NK-92 treated with Interleukin-12 subunit alpha and Interleukin-12 subunit beta, amount 100 ng/mL, for 24 hours (cell line): ENCODE measurements at places on chromosomes 5 and 9.

DNA sequence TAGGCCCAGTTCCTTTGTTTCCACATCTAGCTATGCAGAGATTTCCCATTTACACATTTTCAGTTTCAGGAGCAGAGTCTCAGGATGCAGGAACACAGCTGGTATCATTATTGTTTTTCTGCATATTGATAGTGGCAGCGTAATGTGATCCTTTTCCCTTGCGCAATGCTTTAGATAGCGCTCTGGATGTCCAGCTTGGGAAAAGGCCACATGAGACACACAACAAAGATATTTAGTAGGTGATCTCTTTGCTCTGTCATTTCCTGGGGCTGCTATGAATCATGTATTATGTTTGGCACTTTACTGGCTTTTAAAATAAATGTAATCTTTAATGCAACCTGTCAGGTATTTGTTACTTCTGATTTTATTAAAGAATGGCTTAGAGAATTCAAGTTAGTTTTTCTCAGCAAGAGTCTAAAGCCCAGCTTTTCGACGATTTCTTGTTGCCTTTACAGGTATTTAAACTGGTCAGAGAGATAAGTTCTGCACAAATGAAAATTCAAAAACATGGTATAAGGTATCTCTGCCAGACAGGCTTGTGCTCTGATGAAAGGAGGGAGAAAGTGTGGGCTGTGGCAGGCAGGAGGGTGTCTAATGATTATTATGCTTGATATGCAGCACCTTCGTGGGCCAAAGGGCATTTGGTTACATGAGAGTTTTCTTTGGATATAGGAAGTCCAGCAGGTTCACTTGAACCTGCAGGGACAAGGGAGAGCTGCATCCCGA is 42.2 kb downstream of the PTTG1 start:
- DNase-seq, result no peak

- no peak for DNase-seq
Observed at GRCh38 chr5:95069948-95070347, 214.9 kb downstream of the MCTP1 start.

DNA sequence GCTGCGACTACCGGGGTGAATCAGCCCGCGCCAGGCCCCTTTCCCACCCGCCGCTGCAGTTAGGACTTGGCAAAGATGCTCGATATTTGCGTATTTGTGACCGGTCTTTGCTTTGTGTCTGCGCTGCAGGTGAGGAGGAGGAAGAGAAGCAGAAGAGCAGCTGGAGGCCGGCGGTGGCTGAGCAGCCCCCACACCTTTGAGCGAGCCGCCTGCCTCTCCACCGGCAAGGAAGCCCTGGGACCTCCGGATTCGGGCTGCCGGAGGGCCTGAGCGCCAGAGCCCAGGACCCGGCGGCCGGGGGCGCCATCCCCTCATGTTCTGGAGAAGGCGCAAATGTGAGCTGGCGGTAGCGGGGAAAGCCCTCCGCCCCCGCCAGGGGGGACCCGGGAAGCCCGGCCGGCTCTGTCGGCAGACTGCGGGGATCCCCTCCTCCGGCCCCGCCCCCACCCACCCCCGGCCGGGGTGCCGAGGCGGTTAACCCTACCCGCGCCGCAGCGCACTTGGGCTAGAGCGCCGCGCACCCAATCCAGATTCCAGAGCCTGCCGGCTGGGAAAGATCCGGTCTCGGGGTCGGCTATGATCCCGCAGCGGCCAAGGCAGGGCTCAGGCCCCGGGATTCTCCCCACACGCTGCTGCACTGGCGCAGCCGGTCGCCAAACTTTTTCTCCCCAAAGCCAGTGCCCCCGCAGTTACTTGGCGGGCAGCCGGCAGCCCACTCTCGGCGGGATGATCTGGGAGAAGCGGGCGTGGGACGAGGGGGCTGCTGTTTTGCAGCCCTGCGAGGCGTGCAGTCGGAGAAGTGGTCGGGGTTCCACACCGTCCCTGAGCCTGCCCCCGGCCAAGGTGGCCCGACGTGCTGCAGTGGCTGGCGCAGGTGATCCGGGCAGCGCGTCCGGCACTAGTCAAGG is 800 bp upstream of the KCNN2 start:
- no peak for DNase-seq

GRCh38 chr5:57891443-57891842 is 408.8 kb upstream of the ACTBL2 start:
- no peak for DNase-seq

- no peak for DNase-seq
Observed at GRCh38 chr9:116695438-116695837, 8.3 kb downstream of the TRIM32 start.

DNA sequence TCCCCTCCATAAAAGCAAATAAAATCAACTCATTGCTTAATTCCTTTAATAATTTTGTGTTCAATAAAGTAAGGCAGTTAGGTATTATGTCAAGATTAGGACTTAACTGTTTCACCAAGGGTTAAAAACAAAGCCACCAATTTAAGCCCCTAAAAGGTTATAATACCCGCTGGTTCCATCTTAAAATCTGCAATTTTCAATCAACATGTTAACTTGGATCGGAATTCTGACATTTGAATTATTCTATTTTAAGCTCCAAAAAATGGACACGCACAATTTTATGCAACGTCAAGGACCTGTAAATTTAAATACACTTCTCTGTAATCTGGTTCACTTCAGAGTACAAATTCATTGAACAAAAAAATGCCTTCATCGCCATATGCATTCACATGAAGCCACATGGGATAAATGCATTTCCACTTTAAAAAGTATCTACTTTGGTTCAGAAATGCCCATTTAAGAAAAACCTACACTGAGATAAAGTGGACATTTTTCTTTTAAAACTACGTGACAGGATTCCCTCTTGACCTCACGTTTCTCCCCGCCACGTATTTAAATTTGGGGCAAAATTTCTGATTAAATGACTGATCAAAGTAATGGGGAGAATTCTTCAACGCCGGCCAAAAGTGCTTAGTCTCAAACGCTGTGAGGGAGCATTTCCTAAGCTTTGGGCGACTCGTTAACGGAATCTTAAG is 721 bp downstream of the GIN1 start:
- no peak for DNase-seq

DNA sequence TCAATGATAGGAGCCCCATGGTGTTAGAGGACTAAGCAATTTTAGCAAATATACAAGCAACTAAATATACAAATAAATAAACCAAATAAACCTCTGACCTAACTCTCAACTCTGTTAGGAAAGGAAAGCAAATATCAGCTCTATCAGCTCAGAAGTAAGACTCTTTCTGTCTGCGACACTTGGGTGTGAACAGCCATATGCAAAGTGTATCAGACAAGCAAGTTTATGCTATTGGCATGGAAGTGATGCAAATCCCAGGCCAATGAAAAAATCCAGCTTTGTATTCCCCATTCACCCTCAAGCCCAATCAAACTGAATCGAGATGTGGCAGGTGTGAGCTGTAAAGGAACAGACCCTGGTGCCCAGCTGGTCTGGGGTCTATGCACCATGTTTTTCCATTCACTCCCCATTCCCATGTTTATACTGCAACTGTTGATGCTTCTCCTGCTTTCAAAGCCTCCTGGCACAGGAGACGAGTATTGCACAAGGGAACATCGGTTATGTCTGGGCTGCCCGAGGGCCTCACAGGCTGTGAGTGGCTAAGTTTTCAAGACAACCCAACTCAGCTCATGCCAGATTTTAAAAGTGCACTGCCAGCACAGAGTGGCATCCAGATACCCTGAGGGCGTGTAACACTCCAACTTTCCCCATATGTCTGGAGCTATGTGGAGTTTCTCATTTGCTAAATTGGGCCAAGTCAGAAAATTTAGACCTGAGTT is 73.1 kb downstream of the FEM1C start:
- DNase-seq, result no peak

- DNase-seq, result no peak
Observed at GRCh38 chr5:138620663-138621224, 45.5 kb upstream of the HSPA9 start.

- DNase-seq, result no peak
Observed at GRCh38 chr9:112408819-112409218, 28.9 kb downstream of the HSDL2 start.
